ENCODE measurements at places on chromosomes 3 and 15.

GRCh38 chr15:91985297-91985696 lies 131.8 kb downstream of the SLCO3A1 start:
- no peaks in the 10 kb centered on the region for H3K4me1 ChIP-seq
- H3K27me3 ChIP-seq: no peaks in the 10 kb centered on the region
- H3K4me3 ChIP-seq: no peak overlapping the region

DNA sequence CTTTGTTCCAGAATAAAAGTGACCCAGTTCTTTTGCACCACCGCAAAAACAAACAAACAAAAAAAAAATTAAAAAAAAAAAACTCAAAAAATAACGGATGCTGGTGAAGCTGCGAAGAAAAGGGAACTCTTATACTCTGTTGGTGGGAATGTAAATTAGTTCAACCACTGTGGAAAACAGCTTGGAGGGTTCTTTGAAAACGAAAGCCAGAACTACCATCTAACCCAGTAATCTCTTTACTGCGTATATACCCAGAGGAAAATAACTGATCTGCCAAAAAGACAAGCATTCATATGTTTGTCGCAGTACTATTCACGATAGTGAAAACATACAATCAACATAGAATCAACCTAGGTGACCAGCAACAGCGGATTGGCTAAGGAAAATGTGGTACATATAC lies 298.9 kb upstream of the CBLB start:
- no peak overlapping the region for H3K27ac ChIP-seq
- no peak for DNase-seq
- peaks cover 6% of the 10 kb centered on the region for H3K4me1 ChIP-seq
- no peak overlapping the region for H3K4me3 ChIP-seq
- no peaks in the 10 kb centered on the region for H3K27me3 ChIP-seq

DNA sequence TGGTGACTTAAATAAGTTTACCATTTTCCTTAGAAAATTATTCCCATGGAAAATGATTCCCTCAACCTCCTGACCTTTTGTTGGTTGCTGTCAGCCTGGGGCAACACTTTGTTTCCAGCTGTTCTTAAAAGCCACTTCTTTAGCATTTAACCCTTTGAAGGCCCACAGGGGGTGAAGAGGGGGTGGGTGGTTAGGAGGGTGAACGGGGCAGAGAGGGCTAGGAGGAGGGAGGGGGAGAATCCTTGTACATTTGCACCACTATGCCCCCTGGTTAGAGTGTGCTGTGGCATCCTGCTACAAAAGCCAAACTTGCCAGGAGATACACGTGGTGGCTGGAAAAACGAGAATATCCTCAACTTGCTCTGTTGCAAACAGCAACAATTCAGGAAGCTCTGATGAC lies 273.2 kb upstream of the RGMA start:
- H3K36me3 ChIP-seq: no peaks in the 10 kb centered on the region
- no peaks in the 10 kb centered on the region for H3K4me1 ChIP-seq
- DNase-seq: no peak

DNA sequence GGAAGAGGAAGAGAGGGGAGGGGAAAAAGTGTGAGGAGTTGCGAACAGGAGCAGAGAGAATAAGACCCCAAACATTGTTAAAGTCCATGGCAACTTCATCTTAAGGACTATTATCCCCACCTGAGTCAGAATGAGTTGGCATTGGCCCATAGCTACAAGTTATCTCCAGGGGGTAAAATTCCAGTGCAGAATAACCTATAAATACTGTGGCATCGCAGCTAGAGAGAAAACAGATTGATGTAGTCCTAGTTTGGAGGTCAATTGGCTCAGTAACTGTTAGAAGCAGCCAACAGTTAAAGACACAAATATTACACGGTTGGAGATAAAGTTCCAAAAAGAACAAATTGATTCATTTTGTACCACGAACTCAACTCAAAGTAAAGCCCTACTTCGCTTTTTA lies 313.9 kb upstream of the CCDC54 start:
- H3K4me3 ChIP-seq: no peak overlapping the region
- peaks cover 2% of the 10 kb centered on the region for H3K4me1 ChIP-seq
- H3K36me3 ChIP-seq: no peaks in the 10 kb centered on the region

- H3K4me3 ChIP-seq: peak overlapping the region; percentile 18
- H3K27ac ChIP-seq: peak overlapping the region; percentile 50
- no peak for DNase-seq
- H3K27me3 ChIP-seq: no peaks in the 10 kb centered on the region
Observed at GRCh38 chr3:179455954-179456353, 4.7 kb upstream of the GNB4 start.

- DNase-seq: no peak
- no peaks in the 10 kb centered on the region for H3K36me3 ChIP-seq
- no peaks in the 10 kb centered on the region for H3K27me3 ChIP-seq
- H3K27ac ChIP-seq: no peak overlapping the region
- H3K4me1 ChIP-seq: peaks cover 30% of the 10 kb centered on the region
- no peak overlapping the region for H3K4me3 ChIP-seq
Observed at GRCh38 chr3:153254361-153254760, 92.3 kb downstream of the RAP2B start.

DNA sequence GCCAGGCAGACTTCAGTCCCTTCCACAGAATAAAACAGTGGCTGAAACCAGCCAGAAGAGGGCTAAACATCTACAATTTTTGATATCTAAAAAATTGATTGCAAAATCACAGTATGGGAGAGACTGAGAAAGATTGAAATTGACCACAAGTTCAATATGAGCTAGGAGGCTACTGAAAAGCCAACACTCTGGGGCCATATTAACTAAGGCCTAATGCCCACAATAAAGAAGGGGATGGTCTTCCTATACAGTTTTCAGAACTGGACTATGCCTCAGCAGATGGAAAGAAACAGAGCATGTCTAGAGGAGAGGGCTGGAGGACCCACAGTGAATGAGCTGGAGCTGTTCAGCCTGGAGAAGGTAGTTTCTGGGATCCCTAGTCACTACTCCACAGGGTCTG lies 53.2 kb downstream of the WNT7A start:
- H3K4me1 ChIP-seq: peaks cover 71% of the 10 kb centered on the region
- peaks cover 9% of the 10 kb centered on the region for H3K36me3 ChIP-seq
- no peak for DNase-seq

DNA sequence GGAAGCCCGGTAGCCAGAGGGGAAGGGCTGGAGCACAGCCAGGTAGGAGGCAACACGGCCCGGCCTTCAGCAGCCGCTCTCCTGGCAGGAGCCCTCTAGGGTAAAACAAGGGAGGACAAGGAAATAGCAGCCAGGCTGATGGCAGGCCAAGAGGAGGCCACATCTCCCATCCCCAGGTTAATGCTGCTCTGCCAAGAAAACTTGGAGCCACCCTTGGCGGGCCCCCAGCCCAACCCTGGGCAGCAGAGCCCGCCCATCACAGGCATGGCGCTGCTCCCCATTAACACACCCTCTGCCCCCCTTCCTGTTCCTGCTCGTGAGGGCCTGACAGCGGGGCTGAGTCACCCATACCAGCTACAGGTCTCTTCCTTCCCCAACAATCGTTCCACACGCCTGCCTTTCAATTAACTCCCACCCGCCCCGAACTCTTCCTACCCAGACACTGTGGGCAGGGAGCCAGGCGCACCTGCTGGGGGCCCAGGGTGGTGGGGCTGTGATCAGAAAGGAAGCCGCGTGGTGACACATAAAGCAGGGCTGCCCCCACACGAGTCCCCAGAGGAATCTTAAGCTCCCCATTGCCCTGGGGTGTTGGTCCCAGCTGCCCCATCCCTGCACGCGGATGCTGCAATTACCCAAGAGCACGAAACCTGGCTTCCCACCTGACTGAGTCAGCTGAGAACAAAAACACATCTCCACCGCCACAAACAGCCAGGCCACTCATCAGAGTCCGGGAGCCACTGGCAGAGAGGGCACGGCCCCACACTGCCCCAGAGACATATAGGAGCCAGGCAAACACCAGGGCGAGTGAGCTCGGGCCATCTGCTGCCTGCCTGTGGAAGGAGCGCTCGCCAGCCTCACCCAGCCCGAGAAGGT lies at the start of gene C15orf62:
Gene C15orf62 (plus strand): TSS at position 707 of the 873 bp plus-strand sequence. CDS start 516 bp downstream, outside the sequence.
- no peaks in the 10 kb centered on the region for H3K27me3 ChIP-seq
- peak; percentile 82 for DNase-seq
- peaks cover 16% of the 10 kb centered on the region for H3K36me3 ChIP-seq
- peak within 1 kb of the TSS; percentile 57 for H3K4me3 ChIP-seq

DNA sequence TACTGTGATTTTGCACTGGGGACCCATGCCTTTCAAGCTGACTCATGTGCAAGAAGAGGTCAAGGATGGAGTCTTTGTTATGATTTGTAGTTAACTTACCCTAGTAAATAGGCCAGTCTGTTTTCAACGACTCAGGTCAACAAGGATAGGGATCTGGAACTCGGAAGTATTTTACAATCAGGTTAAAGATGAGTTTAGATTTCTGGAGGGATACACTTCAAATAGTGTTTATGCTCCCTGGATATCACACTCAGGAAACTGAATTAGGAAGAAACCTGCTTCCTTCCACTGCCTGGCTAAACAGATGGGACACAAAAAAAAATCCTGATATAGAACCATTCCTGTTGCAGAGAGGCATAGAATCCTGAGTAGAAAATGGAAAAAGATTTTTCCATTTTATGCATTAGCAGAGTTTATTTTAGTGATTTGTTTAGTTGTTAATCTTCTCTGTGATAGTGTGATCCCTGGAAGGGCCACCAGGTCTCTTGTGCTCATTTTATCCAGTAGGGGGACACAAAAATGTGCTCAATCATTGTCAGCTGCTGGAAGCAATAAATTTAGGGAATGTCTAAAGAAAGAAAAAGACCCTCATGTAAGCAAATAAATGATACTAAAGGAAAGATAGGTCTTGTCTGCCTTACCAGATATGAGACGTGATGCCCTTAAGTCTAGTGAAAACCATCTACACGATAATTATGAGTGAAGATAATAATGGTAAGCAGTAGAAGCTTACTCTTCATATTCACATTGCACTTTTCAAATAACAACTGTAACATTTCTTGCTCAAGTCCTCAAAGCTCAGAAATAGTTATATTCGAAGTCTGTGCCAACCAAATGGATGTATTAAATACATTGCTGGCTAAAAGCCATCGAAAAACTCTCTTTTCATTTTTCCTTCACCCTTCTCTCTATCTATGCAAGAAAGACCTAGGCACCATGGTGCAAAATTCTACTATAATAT lies 452.1 kb upstream of the KCNMB2 start:
- no peaks in the 10 kb centered on the region for H3K36me3 ChIP-seq
- H3K4me3 ChIP-seq: no peak overlapping the region
- H3K4me1 ChIP-seq: no peaks in the 10 kb centered on the region

DNA sequence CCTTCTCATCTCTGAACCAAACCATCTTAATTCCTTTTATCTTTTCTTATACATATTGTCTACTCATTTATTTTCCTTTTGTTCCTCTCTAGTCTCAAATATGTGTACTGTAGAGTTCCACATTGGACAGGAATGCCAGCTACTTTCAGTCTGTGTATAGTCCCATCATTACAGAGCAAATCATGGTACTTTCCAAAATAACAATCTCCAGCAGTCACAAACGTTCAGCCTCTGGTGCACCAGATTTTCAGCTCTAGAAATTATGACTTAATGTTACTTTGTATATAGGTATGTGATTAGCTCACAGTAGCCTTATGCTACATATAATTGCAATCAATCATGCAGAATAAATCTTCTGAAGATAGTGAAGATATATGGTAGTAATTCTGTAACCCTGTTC lies 32.5 kb upstream of the TM4SF4 start:
- no peak overlapping the region for H3K27ac ChIP-seq
- peaks cover 13% of the 10 kb centered on the region for H3K4me1 ChIP-seq
- DNase-seq: no peak

DNA sequence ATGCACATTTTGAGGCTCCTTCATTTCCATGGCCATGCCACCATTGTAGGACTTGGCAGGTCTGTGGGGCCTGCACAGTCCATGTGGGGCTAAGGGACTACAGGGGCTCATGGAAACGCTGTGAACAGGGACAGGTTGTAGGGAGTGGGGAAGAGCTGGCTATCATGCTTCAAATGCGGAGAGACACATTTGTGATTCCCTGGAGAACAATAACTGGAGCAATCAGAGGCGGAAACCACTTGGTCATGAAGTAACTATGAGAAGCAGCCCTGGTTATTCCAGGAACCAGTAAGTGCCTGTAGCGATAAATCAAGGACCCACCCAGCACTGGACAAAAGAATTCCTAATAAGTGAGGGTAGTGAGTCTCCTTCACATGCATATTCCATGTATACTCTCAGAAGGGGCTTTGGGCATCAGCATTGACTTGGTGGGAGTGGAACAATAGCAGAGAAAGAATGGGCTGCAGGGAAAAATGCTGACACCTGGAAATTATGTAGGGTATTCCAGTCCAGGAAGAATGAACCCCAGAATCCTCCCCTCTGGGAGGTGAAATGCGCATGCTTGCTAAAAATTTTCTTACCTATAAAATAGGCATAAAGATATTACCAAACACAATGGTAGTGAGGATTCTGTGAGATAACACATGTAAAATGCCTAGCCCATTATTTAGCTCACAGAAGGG lies 251.4 kb upstream of the ROPN1 start:
- H3K27me3 ChIP-seq: peaks cover 3% of the 10 kb centered on the region
- no peak overlapping the region for H3K27ac ChIP-seq
- DNase-seq: no peak
- H3K36me3 ChIP-seq: no peaks in the 10 kb centered on the region

DNA sequence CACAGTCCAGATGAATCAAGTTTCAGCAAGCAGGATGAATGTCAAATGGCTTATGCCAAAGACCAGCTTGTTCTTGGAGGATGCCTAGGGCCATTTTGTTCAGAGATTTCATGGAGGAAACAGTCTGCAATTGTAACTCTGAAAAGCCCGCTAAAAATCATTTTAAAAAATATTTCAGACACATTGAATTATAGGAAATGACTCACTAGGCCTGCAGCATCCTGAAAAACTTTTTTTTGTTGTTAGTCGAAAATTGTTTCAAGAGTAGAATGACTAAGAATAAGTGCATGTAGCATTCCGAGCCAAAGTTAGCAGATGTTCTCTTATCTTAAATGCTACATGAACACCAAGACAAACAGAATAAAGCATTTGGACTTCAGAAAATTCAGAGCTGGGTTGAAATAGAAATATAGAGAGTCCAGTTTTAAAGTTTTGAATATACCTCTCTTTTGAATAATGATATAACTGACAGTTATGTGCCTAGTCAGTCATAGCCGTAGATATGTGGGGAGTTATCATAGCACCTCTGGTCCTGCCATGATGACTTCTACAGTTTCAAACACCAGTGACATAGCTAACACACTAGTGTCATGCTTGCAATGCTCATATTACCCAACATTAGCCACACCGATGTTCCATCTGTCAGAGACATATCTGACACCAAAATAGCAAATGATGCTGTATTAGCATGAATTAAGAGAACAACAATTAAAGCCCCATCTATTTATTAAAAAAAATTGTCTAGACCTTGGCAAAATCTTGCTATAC lies 1462.8 kb upstream of the GBE1 start:
- DNase-seq: no peak
- H3K27ac ChIP-seq: no peak overlapping the region
- H3K4me1 ChIP-seq: peaks cover 6% of the 10 kb centered on the region
- H3K27me3 ChIP-seq: no peaks in the 10 kb centered on the region
- no peak overlapping the region for H3K4me3 ChIP-seq
- no peaks in the 10 kb centered on the region for H3K36me3 ChIP-seq

- peaks cover 41% of the 10 kb centered on the region for H3K4me1 ChIP-seq
- no peaks in the 10 kb centered on the region for H3K27me3 ChIP-seq
- no peak for DNase-seq
Observed at GRCh38 chr3:32414522-32415202, 23.0 kb downstream of the CMTM7 start.

Data from keratinocyte (primary cell).